Activated naive CD8-positive, alpha-beta T cell treated with anti-CD3 and anti-CD28 coated beads, Interleukin-2, amount 10 ng/mL, durations not matched to agents 7 days and 5 days (primary cell): ENCODE measurements at places on chromosomes 7 and 10. TPM values are rescaled to one million over a fixed set of nuclear protein-coding genes. Genes with fewer than 3 reads are reported as not detected.

Gene WNT2
- total RNA-seq: not detected

DNA sequence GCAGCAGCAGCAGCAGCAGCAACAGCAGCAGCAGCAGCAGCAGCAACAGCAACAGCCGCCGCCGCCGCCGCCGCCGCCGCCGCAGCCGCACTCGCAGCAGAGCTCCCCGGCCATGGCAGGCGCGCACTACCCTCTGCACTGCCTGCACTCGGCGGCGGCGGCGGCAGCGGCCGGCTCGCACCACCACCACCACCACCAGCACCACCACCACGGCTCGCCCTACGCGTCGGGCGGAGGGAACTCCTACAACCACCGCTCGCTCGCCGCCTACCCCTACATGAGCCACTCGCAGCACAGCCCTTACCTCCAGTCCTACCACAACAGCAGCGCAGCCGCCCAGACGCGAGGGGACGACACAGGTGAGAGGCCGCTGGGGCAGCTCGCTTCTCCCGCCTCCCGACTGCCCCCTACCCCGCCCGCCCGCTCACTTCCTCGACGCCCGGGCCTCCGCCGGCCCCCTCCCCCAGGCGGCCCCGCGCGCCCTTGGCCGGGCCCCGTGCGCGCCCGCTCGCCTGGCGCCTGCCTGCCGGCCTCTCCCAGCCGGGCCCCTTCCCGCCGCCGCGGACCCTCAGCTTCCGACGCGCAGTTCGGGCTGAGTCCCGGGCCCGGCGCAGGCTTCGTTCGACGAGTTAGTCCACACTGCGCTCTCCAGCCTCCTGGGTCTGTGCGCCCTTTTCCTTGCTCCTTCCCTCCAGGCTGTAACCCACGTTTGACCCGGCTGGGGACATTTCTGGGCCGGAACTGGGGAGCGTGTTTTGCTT is 882 bp downstream of the DLX6 start:
- H3K36me3 ChIP-seq: no peaks in the 10 kb centered on the region
- peak overlapping the region; percentile 75 for H3K4me3 ChIP-seq
- H3K4me1 ChIP-seq: peaks cover 9% of the 10 kb centered on the region
- no peak overlapping the region for H3K27ac ChIP-seq

DNA sequence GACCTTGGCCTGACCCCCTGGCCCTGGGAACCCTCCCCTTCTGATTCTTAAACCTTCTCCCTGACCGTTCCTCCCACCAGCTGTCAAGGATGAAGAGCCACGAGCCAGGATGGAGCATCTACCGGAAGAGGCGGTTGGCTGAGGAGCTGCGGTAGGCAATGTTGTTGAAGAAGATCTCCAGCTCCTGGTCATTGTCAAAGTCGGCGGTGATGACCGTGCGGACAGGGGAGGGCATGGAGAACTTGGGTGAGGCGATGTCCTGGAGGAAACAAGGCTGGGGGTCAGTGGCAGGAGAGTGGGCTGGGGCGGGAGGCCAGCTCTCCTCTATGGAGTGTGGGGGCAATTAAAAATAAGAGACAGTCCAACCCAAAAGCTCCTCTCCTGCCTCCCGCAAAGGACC is 51.7 kb downstream of the GOLGA7B start:
- H3K27me3 ChIP-seq: peaks cover 9% of the 10 kb centered on the region
- no peak for DNase-seq
- H3K4me1 ChIP-seq: peaks cover 2% of the 10 kb centered on the region
- H3K36me3 ChIP-seq: no peaks in the 10 kb centered on the region

DNA sequence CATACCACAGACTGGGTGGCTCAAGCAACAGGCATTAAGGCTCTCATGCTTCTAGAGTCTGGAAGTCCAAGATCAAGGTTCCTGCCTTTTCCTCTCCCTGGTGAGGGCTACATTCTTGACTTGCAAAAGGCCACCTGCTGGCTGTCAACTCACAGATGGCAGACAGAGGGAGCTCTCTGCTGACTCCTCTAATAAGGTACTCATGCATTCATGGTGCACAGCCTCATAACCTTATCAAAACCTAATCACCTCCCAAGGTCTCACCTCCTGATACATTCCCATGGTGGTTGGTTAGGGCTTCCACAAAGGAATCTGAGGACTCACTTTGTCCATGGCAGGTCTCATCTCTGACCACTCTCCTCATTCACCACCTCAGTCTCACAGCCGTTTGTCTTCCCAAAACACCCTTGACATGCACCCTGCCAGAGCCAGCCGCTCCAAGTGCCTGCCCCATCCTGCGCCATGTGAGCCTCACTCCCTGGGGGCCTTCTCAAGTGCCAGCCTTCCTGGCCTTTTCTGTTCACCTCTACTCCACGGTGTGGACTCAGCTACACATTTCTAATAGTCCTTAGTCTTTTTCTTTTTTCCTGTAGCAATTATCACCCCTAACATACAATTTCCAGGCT is 400.3 kb upstream of the ADARB2 start:
- no peak overlapping the region for H3K4me3 ChIP-seq
- no peaks in the 10 kb centered on the region for H3K4me1 ChIP-seq
- no peaks in the 10 kb centered on the region for H3K36me3 ChIP-seq
- H3K27me3 ChIP-seq: no peaks in the 10 kb centered on the region

Gene TMEM139
- 1.1 TPM for total RNA-seq

Gene ZNF467
- 0.83 TPM for total RNA-seq

Gene DENND10
- 43.1 TPM for total RNA-seq

GRCh38 chr10:122143238-122143841 is 127.8 kb upstream of the BTBD16 start:
- no peak overlapping the region for H3K27ac ChIP-seq
- H3K4me1 ChIP-seq: no peaks in the 10 kb centered on the region
- peaks cover 4% of the 10 kb centered on the region for H3K27me3 ChIP-seq
- H3K4me3 ChIP-seq: no peak overlapping the region
- H3K36me3 ChIP-seq: no peaks in the 10 kb centered on the region

DNA sequence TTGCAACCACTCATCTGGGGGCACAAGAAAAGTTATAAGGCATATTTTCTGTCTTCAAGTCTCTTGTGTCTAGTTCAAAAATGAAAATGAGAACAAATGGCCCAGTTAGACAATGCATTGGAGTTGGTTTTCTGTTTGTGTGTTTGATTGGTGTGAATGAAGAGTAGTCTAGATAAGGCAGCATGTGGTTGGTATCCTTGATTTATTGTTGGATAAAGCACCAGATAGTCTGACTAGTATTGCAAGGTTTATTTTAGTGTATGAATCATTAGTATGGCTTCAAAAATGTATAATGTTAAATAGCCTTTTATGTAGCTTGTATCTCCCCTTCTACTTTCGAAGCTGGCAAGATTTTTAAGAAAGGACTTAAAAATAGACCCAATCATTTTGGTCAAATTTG is 237.3 kb downstream of the CDK14 start:
- H3K27ac ChIP-seq: no peak overlapping the region
- DNase-seq: no peak
- H3K27me3 ChIP-seq: no peaks in the 10 kb centered on the region
- H3K36me3 ChIP-seq: no peaks in the 10 kb centered on the region
- H3K4me3 ChIP-seq: no peak overlapping the region
- H3K4me1 ChIP-seq: no peaks in the 10 kb centered on the region

- no peak overlapping the region for H3K4me3 ChIP-seq
- H3K36me3 ChIP-seq: no peaks in the 10 kb centered on the region
- no peak overlapping the region for H3K27ac ChIP-seq
- peaks cover 25% of the 10 kb centered on the region for H3K27me3 ChIP-seq
Measured at GRCh38 chr10:102872163-102872562, 2.9 kb downstream of the AS3MT start.

DNA sequence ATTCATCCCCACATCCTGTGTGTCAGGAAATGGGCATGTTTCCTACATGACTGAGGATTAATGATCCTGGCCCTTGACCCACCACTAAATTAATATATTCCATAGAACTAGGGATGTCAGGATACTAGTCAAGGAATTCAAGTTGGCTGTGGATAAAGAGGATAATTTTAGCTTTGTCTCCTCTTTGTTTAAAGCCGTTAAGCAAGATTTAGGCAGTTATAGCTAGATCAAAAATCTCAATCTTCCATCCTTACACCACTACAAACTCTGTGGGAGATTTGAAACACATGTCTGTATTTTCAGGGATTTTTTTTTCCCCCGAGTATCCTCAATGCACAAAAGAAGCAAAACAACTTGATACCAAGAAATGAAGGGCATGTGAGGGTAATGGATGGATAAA is 417.1 kb downstream of the MAGI2 start:
- no peak for DNase-seq
- no peaks in the 10 kb centered on the region for H3K4me1 ChIP-seq
- no peaks in the 10 kb centered on the region for H3K36me3 ChIP-seq
- H3K27ac ChIP-seq: no peak overlapping the region

GRCh38 chr10:124935946-124936345 is 6.0 kb upstream of the ZRANB1 start:
- H3K27ac ChIP-seq: no peak overlapping the region
- H3K4me3 ChIP-seq: no peak overlapping the region
- peaks cover 14% of the 10 kb centered on the region for H3K36me3 ChIP-seq
- no peaks in the 10 kb centered on the region for H3K27me3 ChIP-seq
- DNase-seq: no peak

DNA sequence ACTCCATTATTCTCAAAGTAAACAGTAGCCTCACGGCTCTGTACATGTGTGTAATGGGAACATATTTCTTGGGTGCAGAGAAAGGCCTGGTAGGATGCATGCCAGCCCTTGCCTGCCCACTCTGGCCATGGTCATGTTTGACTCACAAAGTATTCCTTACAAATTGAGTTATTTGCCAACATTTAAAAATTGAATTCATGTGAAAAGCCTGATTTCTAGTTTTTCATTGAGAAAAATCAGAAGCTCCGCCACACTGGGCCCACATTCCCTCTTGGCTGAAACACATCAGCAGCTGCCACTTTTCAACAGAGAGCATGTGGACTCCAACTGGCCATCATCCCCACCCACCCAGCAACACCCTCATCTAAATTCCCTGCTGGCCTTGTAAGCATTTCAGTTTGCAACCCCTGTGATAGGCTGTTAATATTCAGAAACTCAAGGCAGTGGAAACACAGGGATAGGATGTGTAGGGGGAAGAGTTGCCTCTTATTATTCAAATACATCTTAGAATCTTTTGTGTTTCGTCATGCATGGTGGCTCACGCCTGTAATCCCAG is 40.9 kb downstream of the CDH23 start:
- DNase-seq: no peak
- peaks cover 8% of the 10 kb centered on the region for H3K4me1 ChIP-seq
- no peaks in the 10 kb centered on the region for H3K36me3 ChIP-seq
- H3K27me3 ChIP-seq: no peaks in the 10 kb centered on the region
